ENCODE measurements at places on chromosomes 7 and 10.

GRCh38 chr7:127254163-127254684 is 1.5 kb upstream of the GRM8 start:
- DNase-seq: no peak

- DNase-seq: no peak
Measured at GRCh38 chr10:10780746-10781145, 236.9 kb upstream of the CELF2 start.

GRCh38 chr7:128349466-128349825 is 5.7 kb upstream of the RBM28 start:
- DNase-seq: no peak

DNA sequence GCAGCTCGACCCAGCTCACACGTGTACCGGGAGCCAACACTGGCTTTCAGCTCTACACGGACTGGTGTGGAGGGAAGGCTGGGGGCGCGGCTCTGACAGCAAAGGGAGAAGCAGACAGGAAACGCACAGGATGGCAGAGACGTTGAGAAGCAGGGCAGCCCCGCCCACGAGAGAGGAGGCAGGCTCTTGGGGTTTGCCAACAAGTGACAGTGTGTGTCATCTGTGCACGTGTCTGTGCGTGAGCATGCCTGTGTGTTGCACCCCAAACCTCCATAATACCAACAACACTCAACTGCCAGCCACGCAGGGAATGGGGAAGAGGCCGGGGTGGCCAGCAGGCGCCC is 64.4 kb upstream of the PDGFA start:
- DNase-seq: no peak
